ENCODE measurements at places on chromosomes 7 and 10.

GRCh38 chr10:128172756-128173155 lies 46.5 kb upstream of the MKI67 start:
- DNase-seq: no peak

GRCh38 chr7:101265622-101266516 lies 21.0 kb upstream of the FIS1 start:
- DNase-seq: no peak

- no peak for DNase-seq
Measured at GRCh38 chr7:139753081-139753692, 24.6 kb downstream of the HIPK2 start.

DNA sequence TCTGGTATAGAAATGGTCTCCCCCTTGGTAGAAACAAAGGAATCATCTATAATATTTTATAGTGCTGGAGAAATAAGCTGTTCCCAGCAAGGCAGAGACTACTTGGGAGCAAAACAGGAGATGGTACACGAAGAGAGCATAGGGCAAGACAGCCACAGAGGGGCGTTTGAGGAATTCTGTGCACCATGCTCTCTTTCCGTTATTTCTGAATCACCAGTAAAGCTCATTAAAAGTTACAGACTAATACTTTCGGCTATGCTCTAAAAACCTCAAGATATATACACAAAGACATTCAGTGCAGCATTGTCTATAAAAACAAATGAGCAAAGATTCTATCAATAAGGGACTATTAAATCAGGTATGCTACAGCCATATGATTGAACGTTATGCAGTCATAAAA lies 68.5 kb upstream of the FHIP2A start:
- DNase-seq: no peak

DNA sequence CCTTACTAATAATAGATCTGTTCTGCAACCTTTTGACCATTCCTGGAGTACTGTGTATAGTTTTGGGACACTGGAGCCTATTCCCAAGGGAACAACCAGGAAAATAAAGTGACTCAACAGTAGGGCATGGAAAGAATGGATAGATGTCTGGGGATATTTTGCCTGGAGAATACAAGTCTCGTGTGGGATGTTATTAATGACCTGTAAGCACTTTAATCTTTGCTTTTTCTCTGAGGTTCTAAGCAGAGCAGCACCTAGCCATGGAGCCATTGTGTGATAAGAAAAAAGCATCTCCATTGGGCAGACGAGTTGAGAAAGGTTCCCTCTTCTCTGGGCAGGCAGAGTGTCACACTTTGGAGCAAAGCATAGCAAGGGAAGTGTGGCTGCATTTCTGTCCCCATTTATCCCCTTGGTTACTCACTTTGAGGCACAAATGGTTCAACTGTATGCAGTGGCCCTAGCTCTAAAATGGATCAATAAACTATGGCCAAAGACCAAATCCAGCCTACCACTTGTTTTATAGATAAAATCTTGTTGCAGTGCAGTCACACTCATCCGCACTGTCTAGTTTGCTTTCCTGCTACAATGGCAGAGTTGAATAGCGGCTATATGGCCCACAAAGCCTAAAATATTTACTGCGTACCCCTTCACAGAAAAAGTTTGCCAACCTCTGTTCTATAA lies 21.0 kb upstream of the CCDC71L start:
- DNase-seq: no peak

- no peak for DNase-seq
Measured at GRCh38 chr7:98200364-98200763, 10.9 kb upstream of the BHLHA15 start.

- no peak for DNase-seq
Measured at GRCh38 chr7:46291050-46291438, 370.0 kb upstream of the IGFBP3 start.

- DNase-seq: no peak
Measured at GRCh38 chr10:117626228-117626627, 83.7 kb downstream of the EMX2 start.

DNA sequence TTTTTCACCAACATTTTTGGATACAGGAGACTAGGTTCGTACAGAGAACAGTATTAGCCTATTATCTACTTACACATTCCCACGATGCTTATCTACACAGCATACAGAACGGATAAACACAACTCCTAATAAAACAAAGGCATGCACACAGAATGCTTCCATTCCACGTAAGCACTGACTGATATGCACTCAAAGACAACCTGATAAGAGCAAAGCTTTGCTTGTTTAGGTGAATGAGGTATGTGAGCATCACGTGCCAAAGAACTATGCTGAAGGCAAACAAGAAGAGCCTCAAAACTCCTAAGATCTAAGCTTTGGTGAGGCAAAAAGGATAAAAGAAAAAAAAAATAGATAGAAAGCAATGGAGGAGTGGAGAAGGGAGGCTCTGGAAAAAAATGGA lies 413.5 kb upstream of the LRRN3 start:
- DNase-seq: no peak

GRCh38 chr7:125423458-125424155 lies 494.0 kb upstream of the POT1 start:
- no peak for DNase-seq

DNA sequence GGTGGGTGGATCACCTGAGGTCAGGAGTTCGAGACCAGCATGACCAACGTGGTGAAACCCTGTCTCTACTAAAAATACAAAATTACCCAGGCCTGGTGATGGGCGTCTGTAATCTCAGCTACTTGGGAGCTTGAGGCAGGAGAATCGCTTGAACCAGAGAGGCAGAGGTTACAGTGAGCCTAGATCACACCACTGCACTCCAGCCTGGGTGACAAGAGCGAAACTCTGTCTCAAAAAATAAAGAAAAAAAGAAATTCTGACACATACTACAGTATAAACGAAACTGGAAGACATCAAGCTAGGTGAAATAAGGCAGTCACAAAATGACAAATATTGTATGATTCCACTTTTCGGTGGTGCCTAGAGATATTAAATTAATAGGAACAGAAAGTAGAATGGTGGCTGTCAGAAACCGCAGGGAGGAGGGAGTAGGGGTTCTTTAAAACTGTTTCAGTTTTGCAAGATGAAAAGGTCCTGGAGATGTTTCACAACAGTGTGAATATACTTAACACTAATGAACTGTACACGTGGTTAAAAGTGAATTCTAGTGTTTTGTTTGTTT lies 23.2 kb downstream of the PILRA start:
- peak; percentile 73 for DNase-seq

DNA sequence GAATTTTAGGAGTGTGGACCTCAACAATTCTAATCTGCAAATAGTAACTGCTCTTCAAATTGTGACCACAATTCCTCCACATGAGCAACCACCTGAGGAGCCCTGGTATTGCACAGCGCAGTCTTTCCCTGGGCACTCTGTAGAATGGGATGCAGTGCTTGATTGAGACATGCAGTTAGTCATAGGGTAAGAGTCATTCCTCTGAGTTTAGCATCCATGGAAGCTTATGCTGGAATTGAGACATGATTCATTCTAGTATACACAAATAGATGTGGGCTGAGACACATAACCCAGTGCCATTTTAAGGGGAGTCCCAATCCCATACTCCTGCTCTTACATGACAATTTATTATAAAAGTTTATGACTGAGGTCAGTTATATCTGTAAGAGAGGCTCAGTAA lies 582.3 kb upstream of the CNTNAP2 start:
- no peak for DNase-seq

DNA sequence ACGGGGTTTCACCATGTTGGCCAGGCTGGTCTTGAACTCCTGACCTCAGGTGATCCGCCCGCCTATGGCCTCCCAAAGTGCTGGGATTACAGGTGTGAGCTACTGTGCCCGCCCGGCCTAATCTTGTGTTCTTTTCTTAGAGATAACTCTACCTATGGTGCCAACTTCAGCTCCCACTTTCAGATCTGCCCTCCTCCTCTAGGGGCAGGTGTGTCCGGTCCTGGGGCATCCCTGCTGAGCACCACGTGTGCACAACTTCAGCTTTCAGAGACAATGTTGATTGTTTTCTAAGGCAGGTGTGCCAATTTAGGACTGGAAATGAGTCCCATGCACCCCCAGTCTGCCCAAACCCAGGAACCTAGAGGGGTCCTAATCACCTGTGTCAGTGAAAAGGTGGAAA lies 18.5 kb upstream of the FXYD4 start:
- DNase-seq: no peak

DNA sequence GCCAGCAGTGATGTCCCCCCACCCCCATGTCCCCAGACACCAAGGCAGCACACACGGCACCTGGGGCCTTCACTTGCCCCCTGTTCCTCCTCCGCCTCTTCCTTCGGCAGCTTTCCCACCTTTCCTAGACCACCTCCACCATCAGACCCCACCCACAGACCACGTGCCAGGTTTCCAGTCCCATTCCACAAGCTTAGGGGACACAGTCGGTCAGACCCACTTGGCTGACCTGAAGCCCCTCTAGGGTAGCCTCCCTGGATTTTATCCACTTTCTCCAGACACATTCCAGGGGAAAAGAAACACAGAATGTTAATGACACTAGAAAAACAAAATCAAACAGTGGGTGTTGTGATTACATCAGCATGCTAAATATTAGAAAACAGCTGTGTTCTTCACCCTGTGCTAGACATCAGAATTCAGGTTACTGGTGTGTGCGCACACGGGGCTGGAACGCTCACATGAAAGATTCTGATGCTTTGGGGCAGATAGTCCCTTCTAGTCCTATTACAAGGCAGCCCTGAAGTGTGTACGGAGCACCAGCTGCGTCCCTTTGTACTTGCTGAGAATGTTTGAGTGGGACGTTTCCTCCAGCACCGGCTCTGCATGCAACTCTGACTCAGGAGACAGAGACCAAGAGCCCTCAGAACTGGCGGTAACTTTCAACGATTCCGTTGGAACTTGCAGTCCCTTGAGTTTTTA lies 75.5 kb upstream of the PPP2R2D start:
- no peak for DNase-seq

DNA sequence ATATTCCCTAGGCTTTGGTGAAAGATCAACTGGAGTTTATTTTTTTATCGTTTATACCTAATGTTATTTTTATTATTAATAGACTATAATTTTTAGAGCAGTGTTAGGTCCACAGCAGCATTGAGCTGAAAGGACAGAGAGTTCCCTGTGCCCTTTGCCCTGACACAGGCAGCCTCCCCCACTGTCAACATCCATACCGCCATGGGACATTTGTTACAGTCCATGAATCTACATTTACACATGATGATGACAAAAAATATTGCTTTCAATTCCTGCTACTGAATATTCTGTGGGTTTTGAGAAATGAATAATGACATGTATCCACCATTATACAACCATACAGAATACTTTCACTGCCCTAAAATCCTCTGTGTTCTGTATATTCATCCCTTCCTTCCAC lies 1297.5 kb upstream of the SORCS1 start:
- no peak for DNase-seq

DNA sequence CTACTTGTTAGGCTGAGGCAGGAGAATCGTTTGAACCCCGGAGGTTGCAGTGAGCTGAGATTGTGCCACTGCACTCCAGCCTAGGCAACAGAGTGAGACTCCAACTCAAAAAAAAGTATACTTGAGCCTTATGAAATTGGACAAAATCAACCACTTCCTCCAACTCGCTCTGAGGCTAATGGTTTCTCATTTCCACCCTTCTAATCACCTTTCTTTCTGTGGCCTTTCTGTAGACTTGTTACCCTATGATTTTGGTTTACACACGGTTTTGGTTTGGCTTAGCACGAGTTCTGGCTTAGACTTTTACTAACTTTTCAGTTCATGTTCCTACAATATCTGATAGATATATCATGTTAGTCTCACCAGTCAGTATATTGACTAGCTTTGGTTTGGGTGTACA lies 152.0 kb downstream of the PHTF2 start:
- DNase-seq: no peak

Measured in stimulated activated CD4-positive, alpha-beta T cell treated with anti-CD3 and anti-CD28 coated beads, Interleukin-15, amount 100 ng/mL, for 24 hours (primary cell).